ENCODE measurements at places on chromosomes 3 and 15.

DNA sequence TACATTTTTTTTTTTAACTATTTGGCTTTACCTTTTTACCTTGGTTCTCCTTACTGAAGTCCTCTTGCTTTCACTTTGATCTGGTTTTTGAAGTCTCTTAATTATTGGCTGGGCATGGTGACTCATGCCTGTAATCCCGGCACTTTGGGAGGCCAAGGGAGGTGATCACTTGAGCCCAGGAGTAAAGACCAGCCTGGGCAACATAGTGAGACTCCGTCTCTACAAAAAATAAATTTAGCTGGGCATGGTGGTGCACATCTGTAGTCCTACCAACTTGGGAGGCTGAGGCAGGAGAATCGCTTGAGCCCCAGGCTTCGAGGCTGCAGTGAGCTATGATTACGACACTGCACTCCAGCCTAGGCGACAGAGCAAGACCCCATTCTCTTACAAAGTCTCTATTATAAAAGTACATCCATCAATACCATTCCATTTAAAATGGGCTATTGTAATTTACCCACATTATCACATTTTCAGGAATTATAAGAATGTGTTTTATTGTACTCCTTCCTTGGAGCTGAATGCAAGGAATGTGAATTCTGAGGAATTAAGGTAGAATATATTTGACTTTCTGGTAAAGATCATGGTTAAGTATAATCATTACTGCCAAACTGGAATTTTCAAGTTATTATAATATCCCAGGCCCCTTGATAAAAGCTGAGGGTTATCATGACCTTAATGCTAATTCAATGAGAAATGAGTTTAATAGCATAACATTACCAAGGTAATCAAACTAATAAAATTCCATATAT lies 49.0 kb downstream of the MSL2 start:
- DNase-seq = no peak

DNA sequence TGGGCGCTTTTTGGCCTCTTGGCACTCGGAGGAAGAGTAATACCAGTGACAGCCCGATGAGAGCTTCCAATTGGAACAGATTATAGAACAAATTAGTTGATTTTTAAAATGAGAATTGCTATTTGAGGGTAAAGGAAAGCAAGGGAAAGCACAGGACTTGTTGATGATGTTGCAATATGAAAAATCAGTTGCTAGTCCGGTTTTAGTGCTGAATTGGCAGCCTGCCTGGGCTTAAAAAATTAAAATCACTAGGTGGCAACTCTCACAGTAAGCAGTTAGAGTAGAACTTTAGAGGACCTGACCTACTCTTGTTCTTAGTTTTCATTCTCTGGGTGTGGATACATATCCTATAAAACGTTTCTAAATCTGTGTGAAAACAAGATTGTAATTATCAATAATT lies 2.1 kb upstream of the SCAANT1 start:
- DNase-seq = no peak

- no peak for DNase-seq
These were observed 38.7 kb downstream of the ROBO1 start for GRCh38 chr3:79729096-79729495.

DNA sequence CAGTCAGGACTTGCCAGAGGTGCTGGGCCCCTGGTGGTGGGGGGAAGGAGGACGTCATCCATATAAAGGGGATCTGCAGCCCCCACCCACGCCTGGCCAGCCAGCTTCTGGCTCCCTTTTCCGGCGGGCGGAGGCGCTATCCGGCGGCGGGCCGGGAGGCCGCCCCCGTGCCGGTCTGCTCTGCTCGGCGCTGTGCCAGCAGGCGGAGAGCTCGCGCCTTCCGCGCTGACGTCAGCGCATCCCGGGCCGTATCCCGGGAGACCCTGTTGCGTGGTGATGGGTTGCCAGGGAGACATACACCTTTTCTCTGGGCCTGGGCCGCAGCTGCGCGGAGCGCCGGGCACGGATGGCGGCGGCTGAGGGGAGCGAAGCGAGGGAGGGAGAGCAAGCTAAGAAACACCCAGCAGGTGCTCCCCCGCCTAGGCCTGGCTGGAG lies 1.1 kb downstream of the FAM131A start:
- DNase-seq = no peak

DNA sequence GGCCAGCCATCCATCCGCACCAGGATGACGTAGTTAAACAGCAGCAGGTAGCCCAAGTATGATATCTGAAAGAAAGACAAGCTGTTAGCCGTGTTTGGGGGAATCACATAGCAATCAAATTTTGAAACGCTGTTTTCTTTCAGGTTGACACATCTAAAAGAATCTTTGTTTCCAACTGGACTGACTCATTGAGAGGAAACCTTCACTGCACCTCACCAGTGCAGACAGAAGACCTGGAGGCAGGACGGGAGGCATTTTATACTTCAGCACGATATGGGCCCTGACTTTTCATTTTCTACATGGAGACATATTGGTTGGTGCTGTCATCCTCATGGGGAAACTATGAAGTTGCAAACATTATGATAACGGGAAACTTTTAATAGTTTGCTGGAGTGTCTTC lies 44.2 kb upstream of the MTMR10 start:
- no peak for DNase-seq

DNA sequence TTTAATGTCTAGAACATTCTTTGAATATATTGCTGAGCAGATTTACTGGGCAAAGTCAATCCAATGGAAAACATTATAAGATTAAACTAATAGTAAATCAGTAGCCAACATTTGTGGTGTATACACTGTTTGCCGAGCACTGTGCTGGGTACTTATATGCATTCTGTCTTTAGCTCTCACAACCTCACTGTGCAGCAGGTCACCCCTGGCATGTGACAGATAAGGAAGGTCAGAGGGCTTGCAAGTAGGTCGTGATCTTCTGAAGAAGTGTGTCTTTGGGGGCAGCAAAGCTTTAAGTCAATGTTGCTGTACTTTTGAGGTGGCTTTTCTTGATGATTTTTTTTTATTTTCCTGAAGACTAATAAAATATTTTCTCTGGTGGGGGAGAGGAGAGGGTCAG lies 62.2 kb downstream of the TCAIM start:
- DNase-seq = no peak

DNA sequence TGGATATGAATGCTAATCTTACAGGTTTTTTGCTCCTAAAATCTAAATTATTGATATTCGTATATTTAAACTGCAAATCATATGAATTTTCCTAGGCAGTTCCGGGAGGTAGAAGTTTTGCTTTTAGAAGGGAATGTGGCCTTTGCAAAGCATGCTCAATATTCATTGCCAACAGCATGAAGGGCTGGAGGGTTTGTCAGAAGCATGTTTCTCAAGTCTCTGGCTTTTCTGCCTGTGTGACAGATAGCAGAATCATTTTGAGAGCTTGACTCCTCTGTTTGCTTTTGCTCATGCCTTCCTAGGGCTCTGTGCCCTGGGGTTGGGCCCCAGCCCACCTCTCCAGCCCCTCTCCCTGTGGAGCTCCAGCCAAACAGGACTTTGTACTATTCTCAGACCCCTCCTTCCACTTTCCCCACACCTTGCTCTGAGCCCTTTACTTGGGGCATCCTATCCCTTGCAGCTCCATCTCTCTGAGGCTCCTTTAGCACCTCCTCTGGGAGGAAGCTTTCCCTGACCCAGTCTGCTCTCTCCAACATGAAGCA lies 91.3 kb downstream of the ARNT2 start:
- no peak for DNase-seq

- no peak for DNase-seq
These were observed 20.0 kb downstream of the GPD1L start for GRCh38 chr3:32126305-32127015.

DNA sequence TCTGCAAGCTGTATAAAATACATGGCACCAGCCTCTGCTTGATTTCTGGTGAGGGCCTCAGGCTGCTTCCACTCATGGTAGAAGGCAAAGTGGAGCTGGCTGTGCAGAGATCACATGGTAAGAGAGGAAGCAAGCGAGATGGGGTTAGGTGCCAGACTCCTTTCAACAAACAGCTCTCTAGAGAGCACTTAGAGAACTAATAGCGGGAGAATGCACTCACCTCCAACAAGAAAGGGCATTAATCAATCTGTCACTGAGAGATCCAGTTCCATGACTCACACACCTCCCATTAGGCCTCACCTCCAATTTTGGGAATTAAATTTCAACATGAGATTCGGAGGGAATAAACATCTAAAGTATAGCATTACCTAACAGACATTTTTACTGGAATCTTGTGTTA lies 644.1 kb upstream of the ARRDC4 start:
- DNase-seq = no peak

Measured in activated naive CD4-positive, alpha-beta T cell treated with anti-CD3 and anti-CD28 coated beads, Interleukin-2, amount 10 ng/mL, durations not matched to agents 7 days and 5 days (primary cell).